HepG2 (cell line): ENCODE measurements at places on chromosomes 13 and 19. TPM values are rescaled to one million over a fixed set of nuclear protein-coding genes. Genes with fewer than 3 reads are reported as not detected.

Gene PRR20E
- not detected in 2 replicates for total RNA-seq

Gene OR10H1
- total RNA-seq = not detected in 2 replicates

Gene OR7G2
- total RNA-seq = not detected in 2 replicates

Gene SELENOW
- 57.0 and 64.7 TPM in 2 replicates for total RNA-seq

Gene CEACAM4
- not detected in 2 replicates for total RNA-seq

Gene LRRC8E
- total RNA-seq = 4.0 and 8.0 TPM in 2 replicates

Gene GPR12
- total RNA-seq = not detected in 2 replicates

Gene CEACAM19
- total RNA-seq = 0.66 and 1.3 TPM in 2 replicates

Gene ZNF844
- total RNA-seq = 3.2 and 6.0 TPM in 2 replicates

Gene ZNF614
- 22.8 and 38.2 TPM in 2 replicates for total RNA-seq

Gene PALM3
- total RNA-seq = 2.4 and 2.5 TPM in 2 replicates

Gene NLRP9
- not detected in 2 replicates for total RNA-seq

Gene TEX26
- total RNA-seq = not detected in 2 replicates

Gene ATXN8OS
- total RNA-seq = not detected in 2 replicates

Gene CEACAM8
- total RNA-seq = not detected in 2 replicates
